Chondrocyte (in vitro differentiated cells): ENCODE measurements at places on chromosomes 5 and 9. TPM values are rescaled to one million over a fixed set of nuclear protein-coding genes. Genes with fewer than 3 reads are reported as not detected.

Gene CYLC2
- not detected in 3 replicates for total RNA-seq

Gene PRRX2
- 4.9 to 5.7 TPM (median 5.0 TPM) in 3 replicates for total RNA-seq

- H3K4me3 ChIP-seq, result no peak overlapping the region
- peaks cover 23% of the 10 kb centered on the region for H3K4me1 ChIP-seq
- peak overlapping the region; percentile 13 for H3K27ac ChIP-seq
- no peak for DNase-seq
Observed at GRCh38 chr9:36492865-36493264, 79.8 kb upstream of the MELK start.

DNA sequence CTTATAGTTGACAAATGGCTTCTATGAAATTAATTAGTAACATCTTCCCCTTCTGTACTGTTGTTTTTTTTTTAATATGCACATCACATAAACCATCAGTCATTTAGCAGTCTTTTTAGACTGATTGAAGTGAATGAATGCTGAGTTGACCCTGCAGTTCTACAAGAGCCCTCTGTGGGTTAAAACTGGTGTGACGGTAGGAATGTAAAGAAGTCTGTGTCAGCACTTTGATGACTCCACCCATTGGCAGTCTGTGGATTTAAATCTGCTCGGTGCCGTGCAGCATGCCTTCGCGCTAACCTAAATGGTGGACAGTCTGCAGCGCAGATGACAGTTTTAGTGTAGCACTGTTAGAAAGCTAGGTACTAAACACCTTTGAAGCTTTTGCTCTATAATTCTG, 3.1 kb downstream of the GTF3C4 start:
- peak overlapping the region; percentile 33 for H3K4me3 ChIP-seq
- peaks cover 41% of the 10 kb centered on the region for H3K4me1 ChIP-seq
- no peak for DNase-seq
- H3K36me3 ChIP-seq, result peaks cover 7% of the 10 kb centered on the region

DNA sequence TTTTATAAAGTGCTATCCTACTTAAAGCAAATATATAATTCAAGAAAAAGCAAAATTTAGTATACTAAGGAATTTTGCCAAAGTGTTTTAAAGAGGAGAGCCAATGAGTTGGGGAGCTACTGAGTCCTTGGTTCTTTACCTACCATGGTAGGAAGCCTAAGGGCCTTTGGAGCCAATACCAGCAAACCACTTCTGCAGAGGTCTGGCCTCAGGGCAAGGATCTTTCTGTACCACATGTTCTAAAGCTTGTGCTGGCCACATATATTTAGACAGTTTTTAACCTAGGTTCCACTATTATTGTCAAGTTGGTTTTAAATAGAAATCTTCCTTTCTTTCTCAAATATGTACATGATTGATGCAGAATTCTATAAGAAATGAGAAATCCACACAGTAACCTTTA, 172.3 kb upstream of the NREP start:
- H3K4me3 ChIP-seq, result no peak overlapping the region
- H3K27ac ChIP-seq, result peak overlapping the region; percentile 88
- H3K27me3 ChIP-seq, result no peaks in the 10 kb centered on the region
- H3K36me3 ChIP-seq, result no peaks in the 10 kb centered on the region
- peaks cover 73% of the 10 kb centered on the region for H3K4me1 ChIP-seq
